ENCODE measurements at places on chromosomes 1 and 21.

GRCh38 chr1:223700942-223701637 lies 11.2 kb upstream of the CAPN2 start:
- no peak for DNase-seq

GRCh38 chr1:109547463-109548320 lies 723 bp upstream of the GNAI3 start:
- DNase-seq, result no peak

DNA sequence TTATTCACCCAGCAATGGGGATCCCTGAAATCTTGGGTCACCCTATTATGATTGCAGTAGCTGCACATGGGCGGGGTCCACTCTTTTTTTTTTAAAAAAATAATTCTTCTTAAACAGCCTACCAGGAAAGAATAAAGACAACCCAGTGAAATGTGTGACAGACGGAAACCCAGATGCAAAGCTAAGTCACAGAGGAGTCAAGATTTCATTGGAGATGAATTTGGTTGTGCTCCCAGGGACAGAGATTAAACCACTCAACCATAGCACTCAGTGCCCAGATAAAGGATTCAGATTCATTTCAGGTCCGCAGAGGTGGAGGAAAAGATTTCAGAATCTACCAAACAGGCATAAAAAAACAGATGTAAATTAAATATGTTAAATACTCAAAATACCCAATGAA lies 583.5 kb upstream of the ZP4 start:
- no peak for DNase-seq

GRCh38 chr1:30688920-30689794 lies 34.2 kb downstream of the MATN1 start:
- DNase-seq, result no peak

- DNase-seq, result no peak
Measured at GRCh38 chr1:59409549-59409948, 112.7 kb downstream of the FGGY start.

- DNase-seq, result no peak
Measured at GRCh38 chr1:116203181-116203723, 92.1 kb downstream of the MAB21L3 start.
